ENCODE measurements at places on chromosomes 3 and 15.

GRCh38 chr15:68001811-68002210, 52.3 kb upstream of the PIAS1 start:
- DNase-seq = no peak

- no peak for DNase-seq
Measured at GRCh38 chr15:31550211-31550977, 223.8 kb downstream of the KLF13 start.

- DNase-seq = no peak
Measured at GRCh38 chr3:161567577-161568361, 71.2 kb downstream of the OTOL1 start.

DNA sequence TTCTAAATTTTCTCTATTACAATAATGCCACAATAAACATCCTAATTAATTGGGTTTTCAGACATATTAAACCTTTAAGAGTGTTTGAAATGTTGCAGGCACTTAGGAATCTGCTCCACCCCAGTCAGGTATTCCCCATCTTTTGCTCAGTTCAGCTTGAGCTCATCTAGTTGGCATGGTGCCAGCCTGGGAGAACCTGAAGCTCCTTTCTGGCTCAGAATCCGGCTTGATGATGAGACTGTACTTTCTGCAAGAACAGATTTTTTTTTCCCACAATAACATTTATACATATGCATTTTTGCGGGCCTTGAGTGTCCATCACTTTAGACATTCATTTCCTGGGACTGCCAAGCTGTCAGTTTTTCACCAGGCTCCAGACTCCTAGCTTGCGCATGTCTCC, 7.7 kb upstream of the OXSR1 start:
- DNase-seq = no peak

GRCh38 chr15:81897057-81897677, 148.7 kb downstream of the MEX3B start:
- no peak for DNase-seq

DNA sequence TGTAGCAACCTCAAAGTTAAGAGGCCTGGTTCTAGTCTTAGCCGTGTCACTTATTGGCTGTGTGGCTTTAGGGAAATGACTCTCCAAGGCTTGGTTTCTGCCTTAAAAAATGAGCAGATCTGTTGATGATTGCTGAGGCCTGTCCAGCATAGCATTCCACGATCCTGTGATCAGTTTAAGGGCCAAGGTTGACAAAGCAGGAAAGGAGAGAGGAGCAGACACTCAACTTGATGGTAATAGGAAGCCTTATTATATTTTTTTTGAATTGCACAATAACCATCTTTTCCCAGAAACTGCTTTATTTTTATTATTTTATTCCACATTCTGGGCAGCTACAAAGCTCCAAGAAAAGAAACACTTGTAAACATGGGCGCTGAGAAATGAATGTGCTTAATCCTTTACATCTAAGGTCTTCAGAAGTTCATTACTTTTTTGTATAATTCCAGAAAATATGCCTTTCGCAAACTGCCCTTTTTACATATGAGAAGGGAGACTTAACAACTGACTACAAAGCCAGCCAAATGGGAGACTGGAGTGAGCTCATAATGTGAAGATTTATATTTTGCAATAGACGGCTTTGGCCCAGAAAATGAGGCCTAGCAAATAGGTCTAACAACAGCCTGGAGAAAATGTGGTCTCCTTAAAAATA, 241.0 kb downstream of the ATP8B4 start:
- DNase-seq = no peak

GRCh38 chr3:56681984-56682461, 1.0 kb downstream of the TASOR start:
- DNase-seq = no peak

GRCh38 chr3:45979378-45979777, 16.2 kb downstream of the FYCO1 start:
- DNase-seq = no peak

- DNase-seq = no peak
Measured at GRCh38 chr3:120516136-120516535, 65.3 kb upstream of the FSTL1 start.

DNA sequence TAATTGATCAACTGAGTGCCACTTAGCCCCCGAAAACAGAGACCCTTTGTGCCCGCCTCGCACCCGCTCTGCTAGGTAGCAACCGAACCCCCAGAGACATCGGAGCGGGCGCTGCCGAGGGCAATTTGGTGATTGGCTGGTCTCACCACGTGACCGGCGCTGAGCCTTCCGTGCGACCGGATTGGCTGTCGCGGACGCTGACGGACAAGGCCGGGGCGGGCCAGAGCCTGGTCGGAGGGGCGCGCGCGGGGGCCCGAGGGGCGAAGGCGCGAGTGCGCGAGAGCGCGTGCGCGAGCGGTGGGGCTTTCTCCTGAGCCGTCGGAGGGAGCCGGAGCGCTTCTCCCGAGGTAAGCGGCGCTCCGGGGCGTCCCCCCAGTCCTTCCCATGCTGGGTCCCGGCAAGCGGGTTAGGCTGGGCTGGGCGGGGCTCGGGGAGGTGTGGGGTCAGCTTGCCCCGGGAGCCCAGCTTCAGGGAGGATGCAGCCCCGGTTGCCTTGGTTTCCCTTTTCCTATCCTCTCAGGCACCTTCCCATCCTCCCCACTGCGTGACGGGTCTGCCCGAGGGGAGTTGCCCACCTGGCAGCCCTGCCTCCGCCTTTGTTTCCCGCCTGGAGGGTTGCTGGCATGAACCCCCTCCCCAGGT, at the start of gene TMEM108:
TSS of gene TMEM108 (plus strand) at position 303 of the 642 bp plus-strand sequence.
- peak; percentile 3 for DNase-seq

DNA sequence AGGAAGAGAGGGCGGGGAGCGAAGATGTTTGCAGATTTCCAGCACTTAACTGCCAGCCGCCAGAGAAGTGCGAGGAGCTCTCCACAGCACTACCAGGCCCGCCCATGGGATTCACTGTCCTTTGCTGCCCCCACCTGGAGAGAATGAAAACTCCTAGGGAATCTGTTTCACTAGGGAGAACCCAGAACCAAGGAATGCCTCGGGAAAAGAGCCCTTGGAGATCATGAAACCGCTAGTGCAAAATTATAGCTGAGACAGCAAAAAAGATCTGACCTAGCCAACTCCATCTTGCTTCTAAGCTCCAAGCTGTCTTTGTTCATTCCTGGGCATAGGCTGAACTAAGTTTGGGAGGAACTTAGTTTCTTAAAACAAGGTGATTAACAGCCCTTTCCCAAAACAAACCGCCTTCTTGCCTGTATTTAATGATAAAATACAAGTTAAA, 82.6 kb upstream of the GCNT3 start:
- peak; percentile 58 for DNase-seq

DNA sequence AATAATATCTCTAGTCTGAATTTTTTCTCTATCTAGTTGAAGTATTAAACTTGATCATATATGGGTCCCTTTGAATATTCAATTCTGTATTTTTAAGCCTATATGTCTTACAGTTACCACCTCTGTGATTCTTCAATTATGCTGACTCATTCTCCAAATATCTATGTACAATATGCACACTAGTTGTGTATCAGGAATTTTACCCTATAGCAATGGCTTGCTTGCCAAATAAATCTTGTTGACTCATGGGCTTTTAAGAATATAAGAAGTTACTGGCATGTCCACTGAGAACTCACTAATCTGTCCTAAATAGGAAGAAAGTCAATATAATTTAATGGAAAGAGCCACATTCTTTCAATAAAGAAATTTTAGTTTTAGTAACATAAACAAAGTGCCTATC, 656.3 kb downstream of the RBMS3 start:
- no peak for DNase-seq

DNA sequence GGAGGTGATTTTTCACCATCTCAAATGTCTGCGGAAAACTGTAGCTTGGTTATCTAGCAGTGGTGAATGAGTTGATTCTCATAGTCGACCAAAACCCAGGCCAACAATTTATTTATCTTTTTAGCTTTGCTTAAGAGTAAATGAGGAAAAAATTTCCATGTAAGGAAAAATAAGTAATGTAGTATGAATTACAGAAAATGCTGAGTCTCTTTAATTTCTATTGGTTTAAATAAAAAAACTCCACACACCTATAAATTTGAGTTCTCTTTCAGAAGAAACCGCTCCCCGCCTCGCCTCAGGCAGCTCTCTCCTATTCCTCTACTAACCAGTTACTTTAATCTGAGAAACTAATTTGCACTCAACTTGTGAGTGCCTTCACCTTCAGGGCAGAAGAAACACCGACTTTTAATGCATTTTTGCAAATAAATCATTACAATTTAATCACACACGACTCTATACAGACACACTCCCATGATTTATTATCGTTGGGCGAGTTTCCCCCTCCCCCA, 540 bp upstream of the RSRC1 start:
- no peak for DNase-seq

GRCh38 chr3:126616931-126617330, 38.0 kb downstream of the TXNRD3 start:
- no peak for DNase-seq

GRCh38 chr15:42385206-42385979, 26.1 kb downstream of the CAPN3 start:
- DNase-seq = no peak

DNA sequence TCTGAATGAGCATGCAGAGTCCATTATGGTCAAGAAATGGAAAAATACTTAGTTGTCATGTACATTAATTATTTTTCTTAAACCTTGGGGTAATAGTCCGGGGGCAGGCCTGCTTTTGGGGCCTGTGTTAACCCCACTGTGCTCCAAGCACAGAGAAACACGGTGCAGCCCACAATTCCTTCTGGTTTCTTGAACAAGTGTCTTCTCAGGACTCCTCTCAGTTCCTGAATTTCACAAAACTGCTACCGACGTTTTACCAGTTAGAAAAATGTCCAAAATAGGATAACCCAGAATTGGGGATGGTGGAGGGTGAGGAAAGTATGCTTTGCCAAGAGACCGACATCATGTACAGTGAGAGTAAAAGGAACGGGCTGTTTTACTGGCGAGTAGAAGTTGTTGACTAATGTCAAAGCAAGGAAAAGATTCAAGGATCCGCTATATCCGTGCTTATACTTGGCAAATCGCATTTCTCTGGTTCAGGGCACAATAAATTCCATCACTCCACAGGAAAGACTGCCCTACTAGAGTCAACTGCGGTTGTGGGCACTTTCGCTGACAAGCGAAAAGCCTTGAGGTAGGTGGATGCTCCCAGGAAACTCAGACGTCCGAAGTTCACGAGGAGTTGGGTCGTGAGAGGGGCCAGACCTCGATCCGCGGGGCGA, 495 bp upstream of the NXPE3 start:
- no peak for DNase-seq

GRCh38 chr3:180036092-180036670, 556 bp downstream of the PEX5L start:
- DNase-seq = peak; percentile 12

GRCh38 chr15:75143738-75144334, 57.8 kb upstream of the C15orf39 start:
- DNase-seq = no peak

DNA sequence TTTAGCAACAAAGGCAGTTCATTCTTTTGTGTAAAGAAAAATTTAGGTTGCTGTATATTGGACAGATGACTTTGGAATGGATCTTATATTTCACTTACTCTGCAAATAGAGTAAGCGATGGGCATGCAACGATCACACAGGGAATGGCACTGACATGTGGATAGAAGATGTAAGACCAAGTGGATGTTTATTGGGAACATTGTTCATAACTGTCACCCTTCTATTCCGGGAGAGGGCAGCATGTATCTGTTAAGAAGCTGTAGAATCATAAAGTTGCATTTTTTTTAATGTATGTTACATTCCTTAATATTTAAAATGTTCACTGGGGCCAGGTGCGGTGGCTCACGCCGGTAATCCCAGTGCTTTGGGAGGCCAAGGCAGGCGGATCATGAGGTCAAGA, 41.2 kb downstream of the HPS3 start:
- DNase-seq = no peak

DNA sequence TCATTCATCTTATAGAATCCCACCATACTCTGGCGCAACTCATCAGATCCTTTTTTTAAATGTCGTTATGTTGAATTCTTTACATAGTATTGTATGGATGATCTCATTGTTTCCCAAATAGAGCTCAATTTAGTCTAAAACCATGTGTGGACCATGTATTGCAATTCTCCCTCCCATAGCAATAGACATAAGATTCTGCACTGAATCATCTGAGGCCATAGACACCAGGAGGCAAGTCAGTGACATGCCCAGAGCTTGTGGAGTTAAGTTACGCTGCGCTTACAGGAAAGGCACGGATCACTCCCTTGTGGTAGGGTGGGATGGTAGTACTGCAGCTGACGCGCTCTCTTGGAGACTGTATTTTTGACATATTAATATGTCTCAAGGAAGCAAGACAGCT, 211.0 kb downstream of the GABRB3 start:
- DNase-seq = no peak

GRCh38 chr3:108322352-108322751, 26.0 kb downstream of the HHLA2 start:
- peak; percentile 18 for DNase-seq

- no peak for DNase-seq
Measured at GRCh38 chr3:192445770-192446644, 281.3 kb downstream of the FGF12 start.

GRCh38 chr3:185549122-185549521, 3.3 kb downstream of the LIPH start:
- no peak for DNase-seq

- no peak for DNase-seq
Measured at GRCh38 chr3:172152874-172153273, 113.5 kb downstream of the FNDC3B start.

DNA sequence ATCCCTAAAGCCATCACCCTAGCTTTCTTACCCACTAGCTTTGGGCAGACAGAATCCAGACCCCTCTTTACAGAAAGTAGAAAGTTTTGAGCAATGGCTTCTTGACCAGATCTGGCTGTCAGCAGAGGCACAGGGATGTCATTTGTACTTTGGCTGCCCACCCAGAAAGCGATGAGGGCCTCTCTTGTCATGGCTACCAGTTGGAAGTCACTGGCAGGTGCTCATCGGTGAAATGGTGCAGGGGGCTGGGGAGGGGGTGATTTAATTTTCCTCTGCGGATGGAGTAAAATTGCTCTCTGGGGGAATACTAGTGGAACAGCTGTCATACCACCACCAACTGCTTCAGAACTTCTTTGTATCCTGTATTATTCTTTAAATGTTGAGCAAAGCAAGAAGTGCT, 393.7 kb downstream of the LSAMP start:
- DNase-seq = no peak

- DNase-seq = no peak
Measured at GRCh38 chr15:75100679-75101078, 77.3 kb downstream of the PPCDC start.

- DNase-seq = no peak
Measured at GRCh38 chr3:174193604-174194003, 665.5 kb upstream of the NAALADL2 start.

GRCh38 chr3:142993958-142994442, 7.4 kb upstream of the U2SURP start:
- DNase-seq = peak; percentile 61

- DNase-seq = no peak
Measured at GRCh38 chr3:151320131-151320530, 3.5 kb upstream of the GPR87 start.

All from thymus (tissue), 14 donors.